ENCODE measurements at places on chromosomes 16 and 17.

- no peak for DNase-seq
Observed at GRCh38 chr17:40203131-40203530, 16.0 kb upstream of the WIPF2 start.

GRCh38 chr17:59356543-59357218 is 25.2 kb downstream of the YPEL2 start:
- no peak for DNase-seq

DNA sequence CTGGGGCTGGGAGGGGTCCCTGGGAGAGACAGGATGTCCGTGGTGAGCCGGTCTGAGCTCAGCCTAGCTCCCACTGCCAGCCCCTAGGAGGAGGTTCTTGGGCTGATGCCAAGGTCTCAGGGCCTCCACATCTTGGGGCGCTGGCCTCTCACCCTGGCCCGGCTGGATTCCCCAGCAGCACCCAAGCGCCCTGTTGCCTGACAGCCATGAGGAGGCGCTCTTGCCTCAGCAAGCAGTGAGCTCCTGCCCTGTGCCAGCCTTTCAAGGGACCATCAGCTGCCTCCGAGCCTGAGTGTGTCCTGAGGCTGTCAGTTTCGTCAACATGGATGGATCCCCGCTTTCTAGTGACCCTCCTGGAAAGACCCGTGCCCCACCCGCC is 234.9 kb upstream of the CIBAR2 start:
- peak; percentile 7 for DNase-seq

- DNase-seq: peak; percentile 54
Observed at GRCh38 chr17:81309140-81309858, 14.2 kb upstream of the SLC38A10 start.

GRCh38 chr17:54898576-54898975 is 2.1 kb upstream of the TOM1L1 start:
- no peak for DNase-seq

GRCh38 chr16:4090351-4090851 is 25.8 kb downstream of the ADCY9 start:
- no peak for DNase-seq

DNA sequence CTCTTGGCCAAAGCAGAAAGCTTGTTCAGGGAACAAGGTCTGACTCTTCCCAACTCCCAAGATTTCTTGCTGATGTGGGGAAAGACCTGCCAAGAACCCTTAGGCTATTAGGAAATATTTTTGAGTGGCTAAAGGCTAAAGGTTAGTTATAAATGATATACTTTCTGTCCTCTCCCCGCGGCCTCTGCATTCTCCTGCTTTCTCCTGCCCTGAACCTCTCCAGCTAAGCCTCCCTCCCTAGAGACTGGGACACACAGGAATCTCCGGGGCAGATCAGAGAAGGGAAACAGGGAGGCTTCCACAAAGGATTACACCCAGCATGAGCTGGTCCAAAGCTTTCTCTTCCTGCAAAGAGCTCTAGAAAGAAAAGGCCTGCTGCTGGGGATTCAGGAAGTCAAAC is 2.3 kb downstream of the SLC43A2 start:
- DNase-seq: no peak

GRCh38 chr16:86370062-86370461 is 140.3 kb upstream of the FOXF1 start:
- DNase-seq: no peak

DNA sequence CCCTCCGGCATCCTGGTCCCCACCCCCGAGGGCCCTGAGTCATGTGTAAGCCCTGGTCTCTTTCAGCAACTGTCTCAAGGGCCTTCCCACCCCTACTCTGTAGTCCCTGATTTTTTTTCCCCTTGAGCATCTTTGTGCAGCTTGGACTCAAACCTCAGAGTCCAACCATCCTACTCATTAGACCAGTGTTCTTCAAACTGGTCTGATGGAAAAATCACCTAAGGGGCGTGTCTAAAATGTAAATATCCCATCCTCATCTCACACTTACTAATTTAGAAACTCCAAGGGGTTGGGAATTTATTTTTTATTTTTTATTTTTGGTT is 624 bp downstream of the G6PC3 start:
- DNase-seq: no peak

DNA sequence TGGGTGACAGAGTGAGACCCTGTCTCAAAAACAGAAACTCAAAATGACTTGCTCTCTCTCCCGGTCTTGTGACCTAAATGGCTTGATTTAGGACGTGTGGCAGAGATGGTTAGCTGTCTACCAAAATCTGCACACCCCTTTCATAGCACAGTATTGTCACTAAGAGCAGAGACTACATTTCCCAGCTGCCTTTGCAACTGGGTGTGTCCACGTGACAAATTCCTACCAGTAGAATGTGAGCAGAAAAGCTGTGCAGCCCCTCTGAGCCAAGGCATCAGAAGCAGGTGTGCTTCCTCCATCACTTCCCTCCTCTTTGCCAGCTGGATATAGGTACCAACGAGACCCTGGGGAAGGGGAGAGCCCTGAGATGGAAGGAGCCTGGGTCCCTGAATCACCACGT is 25.5 kb downstream of the GPR142 start:
- DNase-seq: no peak

DNA sequence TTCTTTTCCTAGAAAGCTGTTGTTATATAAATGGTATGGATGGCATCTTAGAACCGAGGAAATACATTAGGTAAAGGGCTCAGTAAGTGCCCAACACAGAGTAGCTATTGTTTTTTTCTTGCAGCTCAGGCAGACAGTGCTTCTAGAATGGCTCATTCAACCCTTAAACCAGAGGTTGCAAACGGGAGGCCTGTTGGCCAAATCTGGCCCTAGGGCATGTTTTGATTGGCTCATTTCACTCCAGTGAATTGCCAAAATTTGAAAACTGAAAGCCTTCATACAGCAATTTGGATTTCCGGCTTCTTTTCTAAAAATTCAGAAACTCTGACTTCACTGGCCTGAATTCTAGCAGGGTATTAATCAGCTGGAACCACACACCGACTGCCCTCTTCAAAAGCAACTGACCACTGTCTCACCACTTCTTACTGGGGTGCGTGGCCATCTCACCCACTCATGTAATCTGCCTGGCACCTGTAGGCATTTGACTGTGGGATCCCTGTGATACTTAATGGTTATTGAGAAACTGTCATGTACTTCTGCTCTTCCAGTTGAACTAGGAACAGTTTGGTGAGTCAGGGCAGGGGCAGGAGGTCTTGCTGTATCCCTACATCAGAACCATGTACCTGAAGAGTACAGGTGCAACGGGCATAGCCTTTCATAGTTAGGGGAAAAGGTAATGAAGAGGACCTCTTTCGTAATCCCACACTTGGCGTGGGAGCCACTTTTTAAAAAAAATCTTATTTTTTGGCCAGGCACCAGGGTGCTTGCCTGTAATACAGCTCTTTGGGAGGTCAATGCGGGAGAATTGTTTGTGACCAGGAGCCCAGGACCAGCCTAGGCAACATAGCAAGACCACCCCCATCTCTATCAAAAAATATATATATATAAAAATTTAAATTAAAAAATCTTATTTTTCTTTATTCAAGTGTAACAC is 53.6 kb upstream of the SCNN1B start:
- DNase-seq: no peak

GRCh38 chr16:26175944-26176343 is 484.2 kb downstream of the HS3ST4 start:
- DNase-seq: no peak

DNA sequence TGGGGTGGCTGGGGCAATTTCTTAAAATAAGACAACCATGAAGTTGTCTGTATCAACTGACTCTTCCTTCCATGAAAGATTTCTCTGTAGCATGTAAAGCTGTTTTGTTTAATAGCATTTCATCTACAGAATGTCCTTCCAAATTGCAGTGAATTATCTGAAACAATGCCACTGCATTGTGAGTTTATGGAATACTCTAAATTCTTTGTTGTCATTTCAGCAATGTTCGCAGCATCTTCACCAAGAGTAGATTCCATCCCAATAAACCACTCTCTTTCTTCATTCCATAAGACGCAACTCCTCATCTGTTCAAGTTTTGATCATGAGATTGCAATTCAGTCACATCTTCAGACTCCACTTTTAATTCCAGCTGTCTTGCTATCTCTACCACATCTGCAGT is 54.6 kb downstream of the CPPED1 start:
- DNase-seq: no peak

GRCh38 chr17:56047331-56047730 is 105.9 kb upstream of the ANKFN1 start:
- DNase-seq: no peak

DNA sequence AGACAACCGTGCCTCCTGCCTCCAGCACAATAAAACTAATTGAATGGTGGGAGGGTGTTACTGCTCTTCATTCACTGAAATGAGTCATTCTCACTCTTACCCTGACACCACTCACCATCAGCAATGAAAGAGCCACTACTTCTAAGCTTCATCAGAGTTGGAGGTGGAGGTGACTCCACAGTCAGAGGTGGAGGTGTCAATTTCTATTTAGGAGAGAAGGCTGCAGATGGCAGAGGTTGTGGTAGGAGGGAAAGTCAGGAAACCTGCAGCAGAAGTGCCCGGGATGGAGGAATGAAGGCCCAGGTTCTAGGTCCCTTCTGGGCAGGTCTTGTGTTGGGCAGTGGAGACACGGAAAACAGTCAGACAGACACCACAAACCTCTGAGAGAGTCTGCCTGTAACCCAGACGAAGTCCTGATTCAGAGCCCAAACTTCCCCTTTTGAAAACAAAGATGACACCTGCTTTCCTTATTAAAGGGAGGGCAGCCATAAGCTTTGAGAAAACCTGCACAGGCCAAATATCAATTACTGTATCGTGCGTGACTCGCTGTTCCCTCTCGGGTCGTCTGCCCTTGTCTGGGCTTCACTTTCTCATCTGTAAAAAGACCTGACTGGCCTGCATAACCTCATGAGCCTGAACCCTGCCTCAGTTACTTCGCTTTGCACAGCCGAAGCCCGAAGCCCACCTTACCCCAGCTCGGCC is 668 bp downstream of the ATPAF2 start:
- no peak for DNase-seq

DNA sequence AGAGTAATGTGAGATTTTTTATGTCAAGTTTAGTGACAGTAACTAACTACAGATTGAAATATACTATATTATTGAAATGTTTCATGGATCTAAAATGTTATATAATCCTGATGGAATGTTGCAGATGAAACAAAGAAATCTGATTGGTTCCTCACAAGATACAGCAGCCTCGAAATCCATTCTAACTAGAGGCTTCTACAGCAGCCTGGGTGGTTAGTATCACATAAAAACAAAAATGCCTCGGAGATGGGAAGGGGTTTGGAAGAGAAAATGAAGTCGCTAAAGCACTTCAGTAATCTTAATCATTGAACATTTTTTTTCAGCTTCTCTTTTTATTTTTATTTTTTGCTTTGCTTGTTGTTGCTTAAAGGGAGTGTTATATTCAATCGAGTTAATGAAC is 75.2 kb downstream of the TANC2 start:
- no peak for DNase-seq
